Stimulated activated CD4-positive, alpha-beta T cell treated with anti-CD3 and anti-CD28 coated beads, TNF-alpha, amount 100 ng/mL, for 24 hours (primary cell): ENCODE measurements at places on chromosomes 4 and X.
A peak's percentile ranks its signal among the peaks of the same experiment; 100 is the strongest.

DNA sequence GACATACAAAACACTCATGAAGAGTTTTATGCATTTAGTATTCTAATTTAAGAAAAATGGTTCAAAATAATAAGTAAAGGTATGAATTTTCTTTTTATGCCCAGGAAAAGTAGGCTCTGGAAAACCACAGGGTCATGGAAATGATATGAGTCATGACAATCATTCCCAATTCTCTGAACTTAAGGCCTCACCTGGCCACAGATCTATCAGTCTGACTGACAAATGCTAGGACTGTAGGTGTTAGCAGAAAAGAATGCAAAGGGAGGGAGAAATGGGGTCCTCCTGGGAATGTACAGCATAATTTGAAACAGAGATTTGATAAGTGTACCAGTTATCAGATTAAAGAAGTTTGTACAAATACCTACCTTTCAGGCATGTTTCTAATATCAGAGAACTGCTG lies 270.5 kb upstream of the ARSJ start:
- DNase-seq = no peak

DNA sequence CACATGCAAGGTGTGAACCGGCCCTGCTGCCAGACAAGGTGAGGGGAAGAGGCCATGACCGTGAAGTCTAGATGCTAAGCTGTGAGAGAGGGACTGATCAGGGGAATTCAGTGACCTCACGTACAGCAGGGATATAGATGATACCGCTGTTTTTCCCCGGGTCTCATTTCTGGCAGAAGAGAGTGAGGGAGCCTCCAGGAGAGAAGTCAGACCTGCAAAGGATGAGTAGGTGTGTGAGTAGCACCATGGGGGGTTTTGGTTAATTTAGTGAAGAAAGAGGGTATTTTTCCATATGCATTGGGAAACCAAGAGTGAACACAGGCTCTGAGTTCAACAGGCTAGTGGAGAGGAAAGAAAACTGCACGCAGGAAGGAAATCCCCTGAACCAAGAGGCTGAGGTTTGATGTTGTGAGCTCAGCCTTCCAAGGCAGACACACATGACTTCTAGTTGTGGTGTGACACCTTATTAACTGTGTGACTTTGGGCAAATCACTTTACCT lies 127.6 kb upstream of the GATB start:
- no peak for DNase-seq

DNA sequence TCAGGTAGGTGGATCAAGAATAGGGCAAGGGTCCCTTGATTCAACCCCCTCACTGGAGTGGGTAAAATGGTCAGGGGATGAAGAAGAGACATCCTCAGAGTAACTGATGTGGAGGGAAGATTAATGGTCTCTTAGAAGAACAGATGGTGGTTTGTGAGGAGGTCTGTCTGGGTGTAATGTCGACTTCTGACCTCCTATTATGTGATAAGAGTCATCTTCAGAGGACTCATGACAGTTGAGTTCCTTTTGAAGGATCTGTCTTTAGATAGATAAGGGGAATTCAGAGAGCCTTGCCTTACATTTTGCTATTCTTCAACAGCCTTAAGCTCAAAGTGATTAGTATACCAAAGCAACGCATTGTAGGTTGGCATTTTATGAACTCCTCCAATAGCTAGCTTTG lies 27.1 kb upstream of the MAGEA8 start:
- no peak for DNase-seq

- DNase-seq = no peak
These were observed 131.4 kb downstream of the KLHL13 start for GRCh38 chrX:117985241-117985640.

- DNase-seq = no peak
These were observed 57.5 kb downstream of the HADH start for GRCh38 chr4:108047199-108047598.

GRCh38 chr4:74975082-74975481 lies 42.2 kb downstream of the PARM1 start:
- no peak for DNase-seq

- DNase-seq = no peak
These were observed 10.2 kb downstream of the VEGFD start for GRCh38 chrX:15373976-15374375.

- no peak for DNase-seq
These were observed 462.2 kb downstream of the INPP4B start for GRCh38 chr4:142383800-142384470.

GRCh38 chrX:19688426-19688825 lies 173.1 kb upstream of the MAP3K15 start:
- DNase-seq = no peak

DNA sequence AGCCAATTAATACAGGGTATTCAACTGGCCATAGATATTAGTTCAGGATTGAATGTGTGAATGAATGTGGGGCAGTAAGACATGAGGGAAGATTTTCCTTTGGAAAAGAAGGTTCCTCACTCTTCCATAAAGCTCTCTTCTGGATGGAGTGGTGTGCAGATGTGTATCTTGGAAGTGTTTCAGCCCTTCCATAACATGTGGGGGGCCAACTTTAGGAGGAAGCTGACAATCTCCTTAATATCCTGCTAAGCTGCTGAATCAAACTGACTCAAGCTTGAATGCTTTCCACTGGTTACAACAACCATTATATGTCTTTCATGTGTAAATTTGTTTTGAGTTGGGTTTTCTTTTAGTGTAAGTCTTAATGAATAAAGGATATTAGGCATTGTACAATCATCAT lies 40.3 kb downstream of the FANCB start:
- DNase-seq = no peak

DNA sequence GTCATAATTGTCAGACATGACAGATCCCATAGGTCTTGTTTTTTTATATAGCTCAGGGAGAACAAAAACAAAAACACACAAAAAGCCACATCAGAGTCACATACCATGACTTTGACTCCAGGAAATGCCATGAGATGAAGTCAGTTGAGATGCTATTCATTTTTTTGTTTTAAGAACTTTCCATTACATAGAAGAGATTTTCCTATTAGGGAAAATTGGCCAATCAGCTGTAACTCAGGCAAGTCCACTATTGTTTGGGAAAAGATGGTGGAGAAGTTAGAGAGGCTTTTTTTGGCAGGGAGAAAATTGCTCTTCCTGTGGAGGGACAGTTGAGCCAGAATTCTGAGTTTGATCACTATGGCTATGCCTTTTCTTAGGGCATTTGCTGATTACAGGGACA lies 72.6 kb downstream of the SMARCA5 start:
- DNase-seq = no peak

- peak; percentile 5 for DNase-seq
These were observed 203.5 kb downstream of the PRDM5 start for GRCh38 chr4:120718979-120719566.

GRCh38 chrX:123590842-123591486 lies 141.9 kb downstream of the THOC2 start:
- no peak for DNase-seq

- DNase-seq = no peak
These were observed 82.9 kb downstream of the NFKB1 start for GRCh38 chr4:102584091-102584490.

DNA sequence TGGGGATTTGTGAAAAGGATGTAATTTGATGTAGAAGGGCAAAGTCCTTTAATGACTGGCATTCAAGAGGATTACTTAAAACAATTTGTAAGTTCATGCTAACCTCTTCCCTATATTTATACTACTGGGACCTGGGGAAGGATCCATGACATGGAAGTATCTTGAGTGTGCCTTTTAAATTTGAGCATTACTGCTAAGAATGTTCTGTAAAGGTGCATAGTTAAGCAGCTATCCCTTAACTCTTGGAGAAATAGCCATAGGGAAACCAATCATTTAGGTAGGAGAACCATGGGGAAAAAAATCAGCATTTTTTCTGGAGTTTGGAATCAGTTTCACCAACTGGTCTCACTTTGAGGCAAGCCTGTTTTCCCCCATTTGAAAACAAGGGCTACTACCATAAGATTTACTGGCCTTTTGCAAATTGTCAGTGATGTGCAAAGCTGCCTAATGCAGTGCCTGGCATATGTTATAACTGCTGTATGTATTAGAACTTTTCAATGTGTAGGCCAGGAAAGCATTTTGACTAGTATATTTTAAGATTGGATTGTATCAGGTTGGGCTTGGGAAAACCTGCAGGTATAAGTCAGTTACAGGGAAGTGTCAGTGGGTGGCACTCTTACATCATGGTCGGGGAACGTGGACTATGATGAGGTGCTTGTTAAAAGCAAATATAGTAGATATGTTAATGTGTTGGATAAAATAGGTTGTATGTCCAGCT lies 72.1 kb downstream of the PRSS12 start:
- no peak for DNase-seq

- peak; percentile 17 for DNase-seq
These were observed 88.2 kb upstream of the TNIP3 start for GRCh38 chr4:121252224-121252806.

DNA sequence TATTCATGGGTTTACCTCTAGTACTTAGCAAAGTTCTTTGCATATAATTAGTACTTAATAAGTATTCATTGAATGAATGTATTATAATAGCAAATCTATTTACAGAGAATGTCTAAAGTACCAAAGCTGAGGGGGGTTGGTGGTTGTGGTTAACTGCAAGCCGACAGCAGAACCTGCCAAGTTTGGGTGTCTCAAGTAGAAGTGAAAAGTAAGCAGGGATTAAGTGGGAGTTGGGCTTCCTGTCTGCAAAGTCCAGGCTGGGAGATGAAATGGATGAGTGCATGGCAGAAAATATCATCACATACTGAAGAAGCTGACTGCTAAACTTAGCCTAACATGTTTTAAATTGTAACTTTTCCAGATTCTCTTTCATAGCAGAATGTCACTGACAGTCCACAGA lies 169.6 kb downstream of the CAMK2D start:
- DNase-seq = no peak

DNA sequence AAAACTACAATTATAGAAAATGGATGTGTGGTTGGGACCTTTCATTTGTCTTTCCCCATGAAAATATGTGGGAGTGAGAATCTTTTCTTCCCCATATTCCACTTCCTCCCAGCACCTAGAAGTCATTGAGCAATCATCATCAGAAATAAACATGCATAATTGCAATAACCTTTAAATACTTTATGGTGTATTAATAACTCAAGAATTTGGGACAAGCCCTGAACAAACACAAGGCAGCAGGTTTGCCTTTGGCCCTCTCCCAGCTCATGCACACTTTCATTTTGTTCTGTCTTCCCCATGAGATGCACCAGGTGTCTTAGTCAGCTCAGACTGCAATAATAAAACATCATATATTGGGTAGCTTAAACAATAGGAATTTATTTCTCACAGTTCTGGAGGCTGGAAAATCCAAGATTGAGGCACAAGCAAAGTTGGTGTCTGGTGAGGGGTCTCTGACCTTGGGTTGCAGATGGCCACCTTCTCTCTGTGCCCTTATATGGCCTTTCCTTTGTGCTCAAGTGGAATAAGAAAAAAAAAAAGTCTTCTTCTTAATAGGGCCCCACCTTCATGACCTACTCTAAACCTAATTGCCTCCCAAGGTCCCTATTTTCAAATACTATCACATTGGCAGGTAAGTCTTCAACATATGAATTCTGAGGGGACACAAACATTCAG lies 34.7 kb upstream of the TMEM184C start:
- no peak for DNase-seq

GRCh38 chrX:63434206-63434605 lies 83.1 kb upstream of the SPIN4 start:
- DNase-seq = no peak

DNA sequence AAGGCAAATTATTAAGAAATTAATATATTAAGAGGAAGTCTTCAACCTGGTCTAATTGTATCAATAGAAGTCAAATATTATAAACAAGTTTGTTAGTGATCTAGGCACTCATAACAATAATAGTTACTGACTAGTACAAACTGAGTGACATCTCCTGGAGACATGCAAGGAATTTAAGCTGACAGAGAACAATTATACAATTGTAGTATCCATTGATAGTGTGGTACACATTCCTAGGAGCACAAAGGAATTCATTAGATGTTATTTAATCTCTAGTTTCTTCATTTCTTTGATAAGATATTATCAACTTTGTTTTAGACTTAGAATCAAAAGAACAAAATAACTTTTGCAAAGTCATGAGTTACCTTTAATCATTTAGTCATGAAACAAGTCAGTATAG lies 1048.6 kb downstream of the PCDH7 start:
- no peak for DNase-seq

DNA sequence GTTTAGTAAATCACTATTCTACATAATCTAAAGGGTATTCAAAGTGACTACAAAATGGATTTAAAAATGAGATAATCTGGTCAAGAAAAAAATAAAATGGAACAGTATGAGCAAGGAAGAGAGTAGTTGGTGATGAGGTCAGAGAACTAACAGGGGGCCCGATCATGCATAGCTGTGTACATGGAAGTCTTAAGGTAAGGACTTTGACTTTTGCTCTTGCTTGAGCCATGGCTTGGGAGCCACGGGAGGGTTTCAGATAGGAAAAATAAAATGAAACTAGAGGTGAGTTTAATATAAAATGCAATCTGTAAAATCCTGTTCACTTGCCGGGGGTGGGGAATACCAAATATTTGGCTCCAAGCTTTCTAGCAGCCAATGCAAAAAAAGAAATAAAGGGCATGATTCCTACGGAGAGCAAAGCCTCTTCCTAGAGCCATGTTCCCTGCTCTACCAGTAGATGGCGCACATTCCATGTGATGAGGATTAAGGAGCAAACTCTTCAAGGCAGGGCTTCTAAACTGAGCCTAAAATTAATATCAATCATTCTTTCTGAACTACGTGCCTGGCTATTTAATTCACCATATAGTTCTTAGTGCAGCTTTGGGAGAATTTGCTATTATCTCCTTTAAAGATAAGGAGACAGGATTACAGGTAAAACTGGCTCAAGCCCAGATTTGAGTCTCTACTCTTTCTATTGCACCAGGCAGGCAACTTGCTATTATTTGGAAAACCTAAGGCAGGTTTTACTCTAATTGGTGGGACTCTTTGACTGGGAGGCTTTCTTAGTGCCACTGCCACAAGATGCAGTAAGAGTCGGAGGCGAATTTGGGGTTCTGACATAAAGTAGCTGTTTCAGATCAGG lies 6.8 kb upstream of the CLCN5 start:
- peak; percentile 48 for DNase-seq

DNA sequence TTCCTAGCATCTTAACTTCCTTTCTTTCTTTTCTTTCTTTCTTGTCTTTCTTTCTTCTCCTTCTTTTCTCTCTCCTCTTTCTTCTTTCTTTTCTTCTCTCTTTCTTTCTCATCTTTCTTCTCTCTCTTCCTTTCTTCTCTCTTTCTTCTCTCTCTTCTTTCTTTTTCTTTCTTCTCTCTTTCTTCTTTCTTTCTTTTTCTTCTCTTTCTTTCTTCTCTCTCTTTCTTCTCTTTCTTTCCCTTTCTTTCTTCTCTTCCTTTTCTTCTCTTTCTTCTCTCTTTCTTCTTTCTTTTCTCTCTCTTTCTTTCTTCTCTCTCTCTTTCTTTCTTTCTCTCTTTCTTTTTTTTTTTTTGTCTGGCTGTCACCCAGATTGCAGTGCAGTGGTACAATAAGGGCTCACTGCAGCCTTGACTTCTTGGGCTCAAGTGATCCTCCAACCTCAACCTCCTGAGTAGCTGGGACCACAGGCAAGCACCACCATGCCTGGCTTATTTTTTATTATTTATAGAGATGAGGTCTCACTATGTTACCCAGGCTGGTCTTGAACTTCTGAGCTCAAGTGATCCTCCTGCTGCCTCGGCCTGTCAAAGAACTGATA lies 17.5 kb downstream of the NMU start:
- DNase-seq = no peak

GRCh38 chr4:2686379-2687265 lies 69.5 kb downstream of the TNIP2 start:
- no peak for DNase-seq
